ENCODE measurements at places on chromosomes 7 and 10. TPM values are rescaled to one million over a fixed set of nuclear protein-coding genes. Genes with fewer than 3 reads are reported as not detected.
A peak's percentile ranks its signal among the peaks of the same experiment; 100 is the strongest.

DNA sequence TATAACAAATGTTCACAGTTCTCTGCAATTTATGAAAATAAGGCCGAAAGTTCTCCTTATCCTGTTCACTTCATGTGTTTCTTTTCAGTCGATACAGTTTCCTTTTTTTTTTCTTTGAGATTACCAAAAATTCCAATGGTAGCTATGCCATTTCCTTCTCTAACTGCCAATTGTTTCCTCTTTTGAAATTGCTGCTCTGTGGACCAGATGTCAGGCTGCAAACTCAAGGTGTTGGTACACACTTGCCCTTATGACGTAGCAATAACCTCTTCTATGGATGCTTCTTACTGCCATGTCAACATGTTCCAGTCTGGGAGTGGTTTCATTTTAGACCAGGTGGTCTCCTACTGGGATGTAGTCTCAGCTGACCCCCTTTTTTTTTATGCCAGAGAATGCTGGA, 52.9 kb downstream of the CASD1 start:
- no peak for DNase-seq

GRCh38 chr7:42183547-42183946, 53.5 kb downstream of the GLI3 start:
- no peak for DNase-seq

DNA sequence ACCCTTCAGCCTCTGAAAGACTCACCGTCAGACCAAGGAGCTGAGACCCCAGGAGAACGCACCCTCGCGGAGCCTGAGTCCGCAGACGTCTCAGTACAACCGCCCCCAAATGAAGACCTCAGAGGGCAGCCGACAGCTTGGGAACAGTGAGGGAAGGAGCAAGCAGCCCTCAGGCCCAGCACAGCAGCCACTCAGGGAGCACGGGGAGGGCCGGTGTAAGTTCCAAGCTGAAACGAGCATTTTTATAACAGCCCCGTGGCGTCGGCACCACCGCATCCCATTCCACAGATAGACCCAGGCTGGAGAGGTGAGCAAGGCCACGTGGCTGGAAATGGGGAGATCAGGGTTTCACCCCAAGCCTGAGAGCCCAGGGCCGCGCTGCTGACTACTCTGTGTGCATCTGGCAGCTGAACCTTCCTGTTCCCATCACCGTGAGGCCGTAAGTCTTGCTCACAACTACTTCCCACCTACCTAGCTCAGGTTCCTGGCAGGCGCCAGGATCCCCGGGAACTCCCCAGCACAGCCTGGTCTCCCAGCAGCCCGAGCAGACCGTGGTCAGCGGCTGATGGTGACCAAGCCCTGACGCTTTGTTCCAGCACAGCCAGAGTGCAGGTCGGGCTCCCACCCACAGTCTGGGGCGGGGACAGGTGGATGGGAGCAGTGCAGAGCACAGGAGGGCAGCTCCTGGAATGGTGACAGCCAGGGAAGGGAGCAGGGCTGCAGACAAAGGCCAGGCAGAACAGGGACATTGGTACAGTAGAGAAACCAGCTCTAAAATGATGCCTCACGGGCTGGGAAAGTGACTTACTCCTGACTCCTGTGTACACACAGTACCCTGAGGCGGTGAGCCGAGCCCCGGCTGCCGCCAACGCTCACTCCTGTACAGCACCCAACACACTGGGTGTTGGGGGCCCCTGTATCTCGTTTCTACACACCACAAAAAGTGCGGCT, 6.1 kb upstream of the NOM1 start:
- DNase-seq = no peak

GRCh38 chr7:130822642-130823041, 88.6 kb upstream of the KLF14 start:
- no peak for DNase-seq

- peak; percentile 72 for DNase-seq
Observed at GRCh38 chr10:72834183-72834825, 59.2 kb upstream of the OIT3 start.

DNA sequence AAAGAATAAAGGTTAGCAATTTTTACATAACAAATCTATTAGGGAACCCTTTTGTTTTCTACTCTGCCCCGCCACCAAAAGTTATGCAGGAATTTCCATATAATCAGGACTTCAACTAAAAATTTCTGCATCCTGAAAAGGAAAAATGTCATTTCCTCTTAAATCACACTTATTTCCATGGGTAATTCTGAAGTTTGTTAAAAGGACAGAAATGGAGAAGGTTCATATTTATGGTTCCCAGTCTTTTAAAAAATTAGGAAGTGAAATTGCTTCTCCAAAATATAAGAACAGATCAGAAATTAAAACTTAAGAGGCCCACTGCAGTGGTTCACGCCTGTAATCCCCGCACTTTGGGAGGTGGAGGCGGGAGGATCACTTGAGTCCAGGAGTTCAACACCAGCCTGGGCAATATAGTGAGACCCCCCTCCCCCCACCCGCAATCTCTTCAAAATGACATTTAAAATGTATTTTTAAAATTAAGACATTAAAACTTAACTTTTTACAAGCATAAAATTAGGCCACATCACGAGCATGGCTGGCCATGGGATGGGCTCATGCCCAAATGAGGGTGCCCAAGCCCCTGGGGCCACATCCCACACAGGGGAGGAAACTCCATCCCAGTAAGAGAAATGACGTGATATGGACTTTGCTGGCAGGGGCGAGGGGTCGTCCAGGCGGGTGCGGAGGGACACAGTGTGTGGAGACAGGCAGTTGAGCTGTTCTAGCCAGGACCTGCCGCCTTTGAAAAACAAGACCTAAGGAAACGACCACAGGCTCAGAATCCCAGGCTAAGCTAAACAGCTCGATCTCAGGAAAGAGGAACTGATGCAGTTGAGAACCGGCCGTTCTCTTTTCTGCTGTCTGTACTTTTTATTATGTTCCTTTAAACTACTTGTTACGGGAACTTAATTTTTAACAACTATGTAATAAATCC, 51.3 kb upstream of the NFE2L3 start:
- peak; percentile 22 for DNase-seq

- peak; percentile 50 for DNase-seq
Observed at GRCh38 chr10:118669020-118669791, 73.8 kb upstream of the PRLHR start.

GRCh38 chr7:6705959-6706665, 635 bp downstream of the ZNF12 start:
- DNase-seq = no peak

DNA sequence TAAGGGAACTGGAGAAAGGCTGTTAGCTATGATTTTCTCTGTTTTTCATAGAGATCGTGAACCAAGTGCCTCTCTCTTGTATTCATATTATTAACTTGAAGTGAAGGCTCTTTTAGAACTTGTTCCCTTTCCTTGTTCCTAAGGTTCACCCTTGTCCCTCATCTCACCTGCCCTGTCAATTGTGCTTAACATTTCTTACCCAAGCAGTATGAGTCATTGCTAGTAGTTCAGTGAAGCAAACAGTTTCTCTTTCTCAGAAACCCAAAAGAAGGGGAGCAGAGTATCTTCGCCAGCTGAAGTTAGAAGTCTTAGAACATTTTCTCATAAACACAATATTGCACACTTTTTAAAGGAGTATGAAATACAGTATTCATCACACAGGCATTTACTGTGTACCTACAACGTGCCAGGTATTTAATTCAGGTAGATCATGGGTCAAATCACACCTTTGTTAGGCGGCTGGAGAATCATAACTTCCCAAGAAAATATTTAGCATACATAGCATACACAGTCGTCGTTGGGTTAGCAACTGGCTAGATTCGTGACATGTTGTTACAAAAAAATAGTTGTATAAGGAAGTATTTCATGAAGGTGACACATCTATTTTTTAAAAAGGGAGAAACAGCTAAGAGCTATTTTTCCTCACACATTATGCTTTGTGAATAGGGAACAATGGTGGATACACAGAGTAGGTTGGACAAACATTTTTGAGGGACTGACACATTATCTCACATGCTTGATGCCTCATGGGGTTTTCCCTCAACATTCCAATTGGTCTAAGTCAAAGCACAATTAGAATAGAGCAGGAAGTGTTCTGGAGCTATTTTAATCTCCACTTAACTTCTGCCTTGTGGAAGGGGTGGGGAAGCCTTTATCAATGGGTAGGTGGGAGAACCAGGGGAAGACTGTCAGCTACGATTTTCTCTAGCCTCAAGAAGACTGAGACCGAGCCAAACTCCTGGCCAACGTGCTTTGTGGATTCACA, 13.2 kb downstream of the HDAC9 start:
- no peak for DNase-seq

GRCh38 chr7:159094919-159095915, 49.5 kb downstream of the VIPR2 start:
- no peak for DNase-seq

DNA sequence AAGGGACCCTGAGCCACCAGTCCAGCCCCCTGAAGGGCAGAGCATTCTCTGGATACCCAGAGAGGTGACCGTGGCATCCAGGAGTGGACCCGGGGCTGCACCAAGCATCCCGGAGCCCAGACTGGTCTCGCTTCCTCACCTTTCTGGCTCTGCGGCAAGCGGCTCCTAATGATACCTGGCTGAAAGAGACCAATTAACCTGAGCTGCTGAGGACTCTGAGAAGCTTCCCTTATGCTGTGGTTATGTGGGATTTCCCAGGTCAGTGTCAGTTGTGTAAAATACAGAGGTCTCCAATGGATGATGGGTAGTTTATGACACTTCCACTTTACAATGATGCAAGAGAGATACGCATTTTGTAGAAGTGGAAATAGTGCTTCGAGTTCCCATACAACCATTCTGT, 51.5 kb downstream of the PFKFB3 start:
- DNase-seq = no peak

DNA sequence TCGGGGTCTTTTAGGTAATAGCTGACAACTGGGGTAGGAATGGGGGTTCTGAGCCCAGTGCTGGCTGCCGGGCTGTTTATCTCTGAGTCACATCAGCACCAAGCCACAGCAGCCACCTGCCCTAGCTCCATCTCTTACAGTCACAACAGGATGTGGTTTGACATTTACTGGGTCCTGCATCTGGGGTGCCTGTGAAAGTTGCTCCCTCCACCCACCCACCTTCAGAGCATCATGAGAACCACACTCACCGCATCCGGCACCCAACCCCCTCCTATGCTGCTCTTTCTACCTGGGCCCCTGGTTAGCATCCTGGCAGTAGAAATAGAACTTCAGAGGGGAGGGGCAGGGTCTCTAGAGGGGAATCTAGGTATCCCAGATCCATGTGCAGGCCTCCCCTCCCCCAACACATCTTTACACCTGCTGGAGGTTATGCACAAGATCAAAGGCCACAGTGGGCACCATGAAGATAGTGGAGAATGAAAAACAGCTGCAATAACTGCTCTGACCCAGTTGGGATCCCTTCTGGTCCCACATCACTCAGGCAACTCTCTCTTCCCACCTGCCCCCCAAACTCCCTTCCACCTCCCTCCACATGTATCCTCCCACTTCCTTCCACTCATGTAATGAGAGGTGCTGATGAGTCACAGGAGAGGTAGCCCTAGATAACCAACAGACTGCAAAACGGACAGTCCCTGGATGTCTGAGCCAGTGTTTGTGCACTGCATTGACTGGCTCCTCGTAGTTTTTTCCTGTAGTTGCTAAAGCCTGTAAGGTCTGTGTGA, 38.2 kb downstream of the PRSS2 start:
- DNase-seq = no peak

DNA sequence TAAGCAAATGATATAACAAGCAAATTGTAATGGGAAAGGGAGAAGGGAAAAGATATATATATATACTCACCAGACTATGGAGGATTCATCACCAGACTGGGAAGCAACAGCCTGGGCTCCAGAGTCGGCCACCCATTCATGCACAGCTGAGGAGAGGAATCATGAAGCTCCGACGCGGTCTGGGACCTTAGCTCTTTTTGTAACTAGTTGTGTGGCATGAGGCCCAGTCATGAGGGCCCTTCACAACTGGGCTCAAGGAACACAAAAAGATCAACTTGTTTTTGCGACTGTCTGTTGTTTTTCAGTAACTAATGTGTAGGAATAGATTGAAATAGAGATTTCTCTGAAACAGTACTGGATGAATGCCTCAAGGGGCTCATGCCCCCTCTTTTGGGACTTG, 911.2 kb downstream of the TYW1 start:
- no peak for DNase-seq

GRCh38 chr7:44225566-44226395, 25.0 kb downstream of the YKT6 start:
- no peak for DNase-seq

DNA sequence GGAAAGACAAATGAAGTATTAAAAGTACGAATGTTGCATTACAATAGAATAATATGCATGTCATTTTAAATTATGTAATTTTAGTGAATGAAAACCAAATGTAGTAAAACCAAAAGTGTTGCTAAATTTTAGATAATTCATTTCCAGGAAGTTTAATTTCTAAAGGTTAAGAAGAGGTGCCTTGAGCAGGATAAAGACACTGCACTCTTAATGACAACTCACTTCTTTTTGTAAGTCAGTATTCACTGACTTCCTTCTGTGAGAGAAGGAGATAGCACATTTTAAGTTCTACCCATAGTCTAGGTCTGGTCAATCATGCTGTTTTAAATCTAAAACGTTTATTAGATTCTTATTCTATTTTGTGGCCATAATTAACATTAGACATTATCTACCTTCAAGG, 160.2 kb downstream of the CRPPA start:
- DNase-seq = no peak

DNA sequence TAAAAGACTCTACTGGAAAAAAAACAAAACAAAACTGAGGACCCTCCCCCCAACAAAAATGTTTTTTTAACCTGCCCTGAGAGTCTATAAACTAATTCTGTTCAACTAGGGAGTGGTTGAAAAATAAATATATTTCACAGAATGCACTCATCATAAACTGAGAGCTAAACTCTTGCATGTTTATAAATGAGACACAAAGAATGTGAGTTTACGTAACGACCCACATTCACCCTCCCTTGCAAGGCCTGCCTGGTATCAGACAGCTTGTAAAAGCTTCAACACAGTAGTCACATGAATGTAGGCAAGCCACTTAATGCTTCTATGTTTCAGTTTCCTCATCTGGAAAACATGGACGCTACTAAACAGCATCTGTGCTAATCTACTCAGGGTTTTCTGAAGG, 50.3 kb downstream of the JAZF1 start:
- DNase-seq = no peak

GRCh38 chr10:78584681-78585080, 484.1 kb upstream of the ZMIZ1 start:
- no peak for DNase-seq

The DLX5 gene
- total RNA-seq = not detected

The CPA2 gene
- total RNA-seq = 1.5 TPM

The ZNF804B gene
- 0.21 TPM for total RNA-seq

The GBX1 gene
- not detected for total RNA-seq

The PAX2 gene
- not detected for total RNA-seq

The TIMM23B gene
- total RNA-seq = 28.8 TPM

The PRPS1L1 gene
- total RNA-seq = not detected

The LIPK gene
- not detected for total RNA-seq

The HTR5A gene
- total RNA-seq = not detected

All from tibial nerve (tissue), 4 donors.